Skeletal muscle cell (primary cell): ENCODE measurements at places on chromosomes 4 and X.

DNA sequence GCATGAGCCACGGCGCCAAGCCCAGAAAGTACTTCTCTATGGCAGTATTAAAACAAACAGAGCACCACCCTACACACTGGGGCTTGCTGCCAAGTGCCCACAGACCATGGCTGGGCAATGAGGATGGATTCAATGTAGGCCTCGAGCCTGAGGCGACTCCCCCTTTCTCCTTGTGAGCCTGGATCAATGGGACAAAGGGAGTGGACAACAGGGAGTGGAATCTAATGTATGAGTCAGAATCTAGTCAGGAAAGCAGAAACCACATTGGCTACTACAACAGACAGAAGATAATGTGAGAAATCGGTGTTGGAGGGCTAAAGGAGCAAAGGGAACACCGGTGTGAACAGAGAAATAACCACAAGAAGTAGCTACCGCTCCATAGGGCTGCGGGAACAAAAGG lies 37.7 kb upstream of the OCIAD2 start:
- no peak for DNase-seq

GRCh38 chrX:33138677-33139249 lies 72.6 kb downstream of the DMD start:
- DNase-seq = peak; percentile 33

GRCh38 chr4:38122060-38122459 lies 161.9 kb downstream of the PTTG2 start:
- no peak for DNase-seq

DNA sequence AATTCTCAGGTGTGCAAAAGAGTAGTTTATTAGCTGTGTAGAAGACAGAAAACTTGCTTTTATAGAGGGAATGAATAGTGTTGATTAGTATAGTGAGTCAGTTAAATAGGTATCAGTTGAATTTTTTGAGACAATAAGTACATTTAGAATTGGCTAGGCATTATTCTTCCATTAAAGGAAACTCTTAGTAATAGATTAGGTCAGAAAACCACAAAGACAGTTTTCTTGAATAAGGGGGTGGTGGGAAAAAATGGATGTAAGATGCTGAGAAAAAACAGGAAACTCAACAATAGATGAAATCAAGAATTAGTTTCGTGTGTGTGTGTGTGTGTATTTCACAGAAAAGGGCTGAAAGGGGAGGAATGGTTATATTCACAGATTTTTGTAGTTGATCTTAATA lies 16.8 kb downstream of the CD38 start:
- DNase-seq = no peak

DNA sequence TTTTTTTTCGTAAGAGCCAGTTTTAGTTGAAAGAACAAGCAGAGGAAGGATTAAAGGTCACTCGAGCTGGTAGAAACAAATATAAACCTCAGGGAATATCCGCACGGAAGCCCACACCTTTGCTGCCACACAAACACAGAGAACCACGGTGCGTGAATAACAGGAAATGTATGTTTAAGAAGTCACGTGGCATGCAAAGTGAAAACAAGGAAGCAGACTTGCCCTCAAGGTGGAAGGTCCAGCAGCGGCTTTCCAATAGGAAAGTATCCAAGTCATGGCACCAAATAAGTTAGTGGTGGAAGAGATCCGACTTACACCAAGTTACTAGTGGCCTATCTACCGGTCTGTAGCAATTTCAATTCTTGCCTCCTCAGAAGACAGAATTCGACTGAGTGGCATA lies 215.5 kb downstream of the HHIP start:
- no peak for DNase-seq

DNA sequence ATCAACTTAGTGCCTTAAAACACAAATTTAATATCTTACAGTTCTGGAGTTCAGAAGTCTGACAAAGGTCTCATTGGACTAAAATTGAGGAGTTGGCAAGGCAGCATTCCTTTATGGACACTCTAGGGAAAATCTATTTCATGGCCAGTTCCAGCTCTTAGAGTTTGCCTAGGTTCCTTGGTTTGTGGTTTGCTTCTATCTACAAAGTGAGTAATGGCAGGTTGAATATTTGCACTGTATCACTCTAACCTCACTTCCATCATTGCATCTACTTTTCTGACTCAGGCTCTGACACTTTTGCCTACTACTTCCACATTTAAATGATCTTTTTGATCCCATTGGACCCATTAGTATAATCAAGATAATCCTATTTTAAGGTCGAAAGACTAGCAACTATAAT lies 64.7 kb upstream of the PCDH10 start:
- no peak for DNase-seq
